ENCODE measurements at places on chromosomes 12 and 14.
A peak's percentile ranks its signal among the peaks of the same experiment; 100 is the strongest.

- DNase-seq = no peak
Observed at GRCh38 chr12:8038659-8039114, 6.2 kb downstream of the FOXJ2 start.

GRCh38 chr12:113577464-113578129, 105.9 kb upstream of the LHX5 start:
- no peak for DNase-seq

- no peak for DNase-seq
Observed at GRCh38 chr14:29144621-29145020, 378.0 kb downstream of the FOXG1 start.

DNA sequence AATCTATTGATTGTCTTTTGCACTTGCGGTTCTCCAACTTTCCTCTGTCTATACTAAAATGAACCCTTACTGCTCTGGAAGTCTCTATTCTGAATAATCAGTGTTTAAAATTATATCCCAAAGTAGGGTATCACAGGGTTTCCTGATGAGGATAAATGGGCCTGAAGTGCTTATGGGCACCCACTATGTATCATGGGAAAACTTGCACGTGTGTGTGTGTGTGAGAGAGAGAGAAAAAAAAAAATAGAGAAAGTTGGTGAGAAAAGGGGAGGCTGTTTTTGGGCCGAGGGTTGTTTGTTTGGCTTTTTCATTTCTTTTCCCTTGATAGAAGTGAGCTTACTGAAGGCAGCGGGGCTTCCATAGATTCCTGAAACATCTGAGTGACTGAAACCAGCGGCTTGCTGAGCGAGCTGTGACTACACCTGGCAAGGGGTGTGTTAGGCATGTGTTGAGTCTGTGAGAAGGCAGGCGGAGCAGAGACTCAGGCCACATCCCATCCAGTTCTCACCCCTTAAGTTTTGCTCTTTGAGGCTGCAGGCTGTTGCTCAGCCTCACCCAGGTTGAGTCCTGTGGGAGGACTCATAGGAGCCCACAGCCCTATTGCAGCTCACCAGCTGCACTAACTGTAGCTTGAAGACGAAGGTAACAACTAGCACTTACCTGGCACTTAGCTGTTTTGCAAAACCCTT, 17.2 kb downstream of the PPFIBP1 start:
- DNase-seq = no peak

DNA sequence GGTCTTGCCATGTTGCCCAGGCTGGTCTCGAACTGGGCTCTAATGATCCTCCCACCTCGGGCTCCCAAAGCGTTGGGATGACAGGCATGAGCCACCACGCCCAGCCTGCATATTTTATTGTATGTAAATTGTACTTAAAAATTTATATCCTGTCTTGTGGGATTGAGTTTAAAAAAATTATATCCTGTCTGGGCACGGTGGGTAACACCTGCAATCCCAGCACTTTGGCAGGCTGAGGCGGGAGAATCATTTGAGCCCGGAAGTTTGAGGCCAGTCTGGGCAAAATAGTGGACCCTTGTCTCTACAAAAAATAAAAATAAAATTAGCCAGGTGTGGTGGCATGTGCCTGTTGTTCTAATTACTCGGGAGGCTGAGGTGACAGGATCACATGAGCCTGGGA, 13.9 kb upstream of the CEBPE start:
- no peak for DNase-seq

GRCh38 chr12:107066691-107067090, 26.7 kb downstream of the CRY1 start:
- no peak for DNase-seq

DNA sequence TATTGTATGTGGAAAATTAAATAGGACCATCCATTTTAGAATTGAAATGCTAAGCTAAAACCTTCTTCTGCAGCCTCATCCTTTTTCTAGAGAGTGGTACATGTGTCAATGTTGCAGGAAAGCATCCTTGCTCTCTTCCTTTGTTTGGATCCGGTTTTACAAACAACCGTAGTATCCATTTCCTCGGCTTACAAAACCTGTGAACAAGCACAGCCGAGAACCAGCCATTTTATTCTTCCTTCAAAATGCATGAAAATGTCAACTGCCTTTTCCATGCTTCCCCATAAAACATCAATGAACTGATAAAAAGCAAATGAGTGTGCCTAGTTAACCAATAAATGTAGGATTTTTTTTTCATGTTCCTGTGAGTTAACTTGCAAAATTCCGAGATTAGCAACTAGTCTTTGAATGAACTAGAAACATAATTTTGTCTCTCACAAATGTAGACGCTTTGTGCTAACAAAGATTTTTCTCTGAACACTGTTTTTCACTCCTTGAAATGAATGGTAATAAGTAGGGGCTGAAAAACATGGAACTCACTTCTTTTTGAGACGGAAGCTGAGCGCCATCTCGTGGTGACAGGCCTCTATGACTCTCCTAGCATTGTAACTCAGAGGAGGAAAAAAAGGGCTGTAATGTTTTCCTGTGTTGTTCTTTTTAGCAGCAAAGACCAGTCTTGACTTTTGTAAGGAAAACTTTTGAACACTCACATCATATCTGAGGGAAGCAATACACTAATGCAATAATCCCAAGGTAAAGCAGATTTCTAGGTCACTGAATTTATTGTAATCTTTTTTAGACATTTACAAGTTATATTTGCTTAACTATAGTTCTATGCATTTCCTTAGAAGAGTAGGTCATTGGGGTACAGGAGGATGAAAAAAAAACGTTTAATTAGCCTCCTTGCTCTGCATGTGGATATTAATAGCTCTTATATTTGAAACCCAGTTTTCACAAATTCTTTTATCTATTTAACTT, 157.4 kb upstream of the FOXG1 start:
- DNase-seq = peak; percentile 10

- DNase-seq = no peak
Observed at GRCh38 chr12:10027721-10028120, 2.8 kb upstream of the CLEC9A start.

DNA sequence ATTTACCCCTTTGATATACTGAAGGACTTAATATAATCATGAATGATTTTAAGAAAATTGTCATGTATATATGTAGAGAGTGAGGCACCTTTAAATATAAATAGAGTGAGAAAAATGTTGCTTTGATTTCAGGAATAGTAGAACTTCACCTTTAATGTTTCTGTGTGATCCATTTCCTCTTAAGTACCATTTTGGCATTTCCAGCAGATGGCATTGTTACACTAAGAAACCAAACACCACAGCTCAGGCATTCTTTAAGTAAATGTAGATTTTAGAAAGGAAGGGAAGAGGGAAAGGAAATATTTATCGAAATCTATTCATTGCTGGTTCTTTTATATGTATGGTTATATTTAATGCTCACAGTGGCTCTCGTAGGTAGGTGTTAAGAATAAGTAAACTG, 556.7 kb upstream of the FBXO33 start:
- DNase-seq = peak; percentile 86

Measured in T47D (cell line).